ENCODE measurements at places on chromosomes 6 and 20.

GRCh38 chr6:23630726-23631635 lies 495.0 kb upstream of the NRSN1 start:
- no peak for DNase-seq

DNA sequence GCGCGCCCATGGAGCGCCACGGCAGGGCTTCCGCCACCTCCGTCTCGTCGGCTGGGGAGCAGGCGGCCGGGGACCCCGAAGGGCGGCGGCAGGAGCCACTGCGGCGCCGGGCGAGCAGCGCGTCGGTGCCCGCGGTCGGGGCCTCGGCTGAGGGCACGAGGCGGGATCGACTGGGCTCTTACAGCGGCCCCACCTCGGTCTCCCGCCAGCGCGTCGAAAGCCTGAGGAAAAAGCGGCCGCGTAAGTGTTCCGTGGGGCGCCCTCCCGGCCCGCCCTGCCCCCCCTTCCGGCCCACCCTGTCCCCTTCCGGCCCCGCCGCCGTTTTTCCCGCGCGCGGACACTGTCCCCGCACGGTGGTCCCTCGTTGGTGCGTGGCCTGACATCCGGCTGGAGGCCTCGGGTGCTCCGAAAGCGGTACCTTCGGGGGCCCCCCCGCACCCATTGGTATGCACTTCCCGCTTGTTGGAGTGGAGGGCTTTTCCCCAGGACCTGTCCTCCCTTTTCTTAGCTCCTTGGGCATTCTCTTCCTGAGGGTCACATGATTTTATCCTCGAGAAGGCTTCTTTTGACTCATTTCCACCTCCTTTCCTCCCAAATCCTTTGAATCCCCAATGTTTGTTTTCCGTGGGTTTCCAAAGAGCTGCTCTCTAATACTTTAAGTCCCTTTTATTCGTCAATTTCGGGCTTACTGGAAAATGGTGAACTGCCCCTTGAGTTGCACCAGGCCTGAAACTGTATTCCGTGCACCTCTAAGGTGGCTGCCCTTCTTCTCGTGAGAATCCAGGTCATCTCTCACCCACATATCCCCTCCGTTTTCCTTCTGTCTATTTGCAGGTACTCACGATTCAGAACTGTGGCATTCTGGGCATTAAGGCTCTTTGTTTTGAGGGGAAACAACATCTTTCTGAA lies 556 bp downstream of the PANK2 start:
- peak; percentile 40 for DNase-seq

GRCh38 chr20:50692552-50692933 lies 1.2 kb upstream of the RIPOR3 start:
- no peak for DNase-seq

DNA sequence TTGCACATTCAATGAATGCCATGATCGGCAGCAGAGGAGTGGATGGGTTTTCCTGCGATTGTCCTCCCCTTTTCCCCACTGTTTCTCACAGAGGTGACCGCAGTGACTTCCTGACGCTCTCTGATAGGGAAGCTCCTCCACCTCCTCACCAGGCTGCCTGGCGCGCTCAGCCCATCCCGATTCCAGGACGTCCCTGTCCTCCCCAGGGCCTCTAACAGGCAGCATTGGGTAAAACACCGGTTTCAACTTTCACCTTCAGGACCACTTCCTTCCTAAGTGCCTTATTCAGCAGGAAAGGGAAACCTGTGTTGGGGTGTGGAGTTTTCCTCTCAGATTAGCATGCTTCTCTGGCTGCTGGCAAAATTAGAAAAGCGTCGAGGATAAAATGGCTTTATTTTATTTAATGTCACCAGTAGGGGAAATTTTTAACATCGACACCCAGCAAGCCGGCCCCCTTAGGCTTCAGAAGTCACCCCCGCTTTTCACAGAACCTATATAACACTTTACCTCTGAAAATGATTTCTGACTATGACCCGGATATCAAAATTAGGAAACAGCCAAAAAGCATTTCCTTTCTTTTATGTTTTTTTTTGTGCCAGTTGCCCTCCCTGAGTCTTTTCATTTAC lies 570.4 kb upstream of the GJE1 start:
- no peak for DNase-seq

GRCh38 chr20:45725134-45725533 lies 3.0 kb downstream of the SPINT4 start:
- no peak for DNase-seq

GRCh38 chr20:63533388-63533787 lies 3.8 kb downstream of the PTK6 start:
- DNase-seq, result no peak

GRCh38 chr6:166939894-166940293 lies 16.5 kb downstream of the RNASET2 start:
- no peak for DNase-seq

DNA sequence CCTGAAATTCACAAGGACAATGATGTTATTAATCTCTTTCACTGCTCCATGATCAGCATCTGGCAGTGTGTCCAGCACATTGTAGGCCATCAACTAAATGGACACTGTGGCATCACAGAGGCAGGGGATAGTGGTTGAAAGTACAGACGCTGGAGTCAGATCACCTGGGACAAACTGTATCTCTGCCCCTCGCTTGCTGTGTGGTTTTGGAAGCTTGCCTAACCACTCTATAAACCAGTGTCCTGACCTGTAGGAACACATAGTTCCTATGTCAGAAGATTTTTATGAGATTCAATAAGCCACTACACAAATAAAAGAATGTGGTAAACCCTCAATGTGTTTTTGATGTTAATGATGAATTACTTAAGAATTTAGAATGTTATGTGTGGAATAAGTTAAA lies 219.3 kb upstream of the RNF217 start:
- no peak for DNase-seq

GRCh38 chr6:159110748-159111147 lies 58.5 kb upstream of the FNDC1 start:
- no peak for DNase-seq

Measured in stimulated activated CD4-positive, alpha-beta T cell treated with anti-CD3 and anti-CD28 coated beads, Interleukin-4, amount 100 ng/mL, for 4 hours (primary cell).